Activated CD8-positive, alpha-beta memory T cell treated with anti-CD3 and anti-CD28 coated beads for 1 hour (primary cell): ENCODE measurements at places on chromosomes 7 and 10.

- no peak for DNase-seq
Measured at GRCh38 chr10:110323503-110323902, 18.8 kb upstream of the SMNDC1 start.

GRCh38 chr7:151251328-151251688 lies 2.8 kb upstream of the SMARCD3 start:
- no peak for DNase-seq

DNA sequence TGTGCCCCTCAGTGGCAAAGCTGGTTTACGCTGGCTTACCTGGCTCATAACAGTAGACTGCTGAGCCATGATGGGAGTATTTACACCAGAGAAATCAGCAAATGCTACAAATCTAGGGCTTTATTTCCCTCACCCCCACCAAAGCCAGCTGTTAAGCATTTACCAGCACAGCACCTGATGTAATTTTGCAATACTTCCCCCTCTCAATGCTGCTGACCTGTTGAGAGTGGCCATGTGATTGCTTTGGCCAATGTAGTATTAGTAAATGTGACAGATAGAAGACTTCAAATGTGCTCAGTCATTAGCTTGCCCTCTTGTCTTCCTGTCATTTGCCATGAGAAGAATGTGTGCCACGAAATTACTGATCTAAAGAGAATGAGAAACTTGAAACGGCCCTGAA lies 46.6 kb downstream of the HERPUD2 start:
- DNase-seq = no peak

GRCh38 chr7:18808026-18808425 lies 309.4 kb downstream of the TWIST1 start:
- no peak for DNase-seq

DNA sequence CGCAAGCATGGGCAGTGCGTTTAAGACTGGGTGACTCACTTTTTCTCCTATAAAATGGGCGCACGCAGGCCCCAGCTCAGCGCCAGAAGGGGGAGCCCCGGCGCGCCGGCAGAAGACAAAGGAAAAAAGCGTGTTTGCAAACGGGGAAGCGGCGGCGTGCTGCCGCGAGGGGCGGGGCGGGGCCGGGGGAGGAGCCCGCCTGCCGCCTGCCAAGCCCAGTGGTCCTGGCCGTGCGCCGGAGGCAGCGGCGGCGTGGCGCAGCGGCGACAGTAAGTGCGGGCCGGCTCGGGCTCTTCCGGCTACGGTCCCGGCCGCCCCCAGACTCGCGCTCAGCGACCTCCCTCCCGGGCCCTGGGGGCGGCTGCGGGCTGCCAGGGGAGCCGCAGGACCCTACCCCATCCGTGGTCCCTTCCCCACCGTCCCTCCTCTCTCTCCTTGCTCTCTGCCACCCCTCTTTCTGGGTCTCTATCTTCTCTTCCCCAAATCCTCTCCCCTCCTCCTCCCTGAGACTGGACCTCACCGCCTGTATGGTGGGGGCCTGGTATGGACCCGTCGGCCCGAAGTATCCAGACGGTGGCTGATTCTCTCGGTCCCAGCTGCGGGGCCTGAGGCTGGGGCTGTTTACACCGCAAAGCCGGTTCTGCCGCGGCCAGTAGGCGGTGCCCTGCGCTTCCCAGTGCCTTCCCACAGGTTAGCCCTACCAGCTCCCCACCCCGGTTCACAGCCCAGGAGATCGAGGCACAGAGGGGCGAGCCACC lies at the start of gene SLC29A3:
Gene SLC29A3, plus strand, starts transcription at position 218 of the 758 bp plus-strand sequence. Its CDS starts 51 bp downstream, at position 269.
- DNase-seq = peak; percentile 76

GRCh38 chr7:124635416-124635815 lies 130.2 kb downstream of the GPR37 start:
- DNase-seq = no peak

- no peak for DNase-seq
Measured at GRCh38 chr7:45150199-45150598, 7.4 kb upstream of the RAMP3 start.

DNA sequence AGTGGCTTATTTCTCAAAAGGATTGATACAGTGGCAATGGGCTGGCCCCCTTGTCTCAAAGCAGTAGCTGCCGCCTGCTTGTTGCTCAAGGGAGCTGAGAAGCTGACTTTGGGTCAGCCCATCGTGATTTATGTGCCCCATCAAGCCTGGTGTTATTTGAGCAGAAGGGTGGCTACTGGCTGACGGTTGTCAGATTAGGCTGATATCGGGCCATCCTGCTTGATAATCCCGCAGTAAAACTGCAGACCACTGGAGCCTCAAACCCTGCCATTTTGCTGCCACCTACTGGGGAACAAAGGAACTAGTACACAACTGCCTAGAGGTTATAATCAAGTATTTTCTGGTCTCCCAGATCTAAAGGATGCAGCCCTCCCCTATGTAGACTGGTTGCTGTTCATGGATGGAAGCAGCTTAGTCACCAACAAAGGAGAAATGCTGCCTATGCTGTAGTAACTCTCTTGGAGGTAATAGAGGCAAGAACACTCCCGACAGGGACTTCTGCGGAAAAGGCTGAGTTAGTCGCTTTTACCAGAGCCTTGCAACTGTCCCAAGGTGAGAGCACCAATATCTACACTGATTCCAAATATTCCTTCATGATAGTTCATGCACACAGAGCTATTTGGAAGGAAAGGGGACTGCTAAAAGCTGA lies 65.9 kb upstream of the ZNF92 start:
- DNase-seq = peak; percentile 9

DNA sequence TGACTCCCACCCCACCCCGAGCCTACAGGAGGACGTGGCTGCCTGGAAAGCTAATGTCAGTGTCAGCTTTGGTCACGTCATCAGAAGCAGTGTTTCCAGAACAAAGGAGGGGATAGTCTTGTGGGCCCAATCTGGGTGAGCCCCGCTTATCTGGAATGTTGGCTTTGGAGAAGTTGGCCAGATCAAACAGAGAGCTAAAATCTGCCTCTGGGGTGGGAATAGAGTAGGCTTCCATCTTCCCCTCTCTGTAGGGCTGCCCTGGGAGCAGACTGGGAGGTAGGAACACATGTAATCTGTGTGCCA lies 32.5 kb downstream of the SRRM3 start:
- no peak for DNase-seq

- DNase-seq = no peak
Measured at GRCh38 chr7:45610660-45611299, 36.6 kb downstream of the ADCY1 start.

- no peak for DNase-seq
Measured at GRCh38 chr7:86818903-86819302, 175.2 kb downstream of the GRM3 start.

DNA sequence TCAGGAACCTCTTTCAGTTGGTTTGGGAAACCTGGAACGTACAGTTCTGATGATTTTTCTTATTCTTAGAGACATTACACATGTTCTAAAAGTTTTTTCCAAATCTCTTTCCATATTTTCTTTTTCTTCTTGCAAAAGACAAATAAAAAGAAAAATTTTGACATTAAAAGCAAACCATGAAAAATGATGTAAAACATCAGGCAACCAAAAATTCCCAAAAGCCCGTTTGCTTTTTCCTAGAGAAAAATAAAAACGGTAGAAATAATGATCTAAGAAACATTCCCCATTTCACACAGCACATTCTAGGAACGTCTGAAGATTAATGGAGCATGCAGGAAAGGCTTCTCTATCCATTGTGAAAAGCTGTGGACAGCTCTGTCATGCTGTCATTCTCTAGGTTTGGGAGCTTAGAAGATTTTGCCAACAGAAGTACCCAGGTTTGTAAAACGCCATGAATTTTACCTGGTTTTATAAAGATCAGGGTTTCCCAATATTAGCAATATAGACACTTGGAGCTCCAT lies 11.2 kb upstream of the PRTFDC1 start:
- no peak for DNase-seq

DNA sequence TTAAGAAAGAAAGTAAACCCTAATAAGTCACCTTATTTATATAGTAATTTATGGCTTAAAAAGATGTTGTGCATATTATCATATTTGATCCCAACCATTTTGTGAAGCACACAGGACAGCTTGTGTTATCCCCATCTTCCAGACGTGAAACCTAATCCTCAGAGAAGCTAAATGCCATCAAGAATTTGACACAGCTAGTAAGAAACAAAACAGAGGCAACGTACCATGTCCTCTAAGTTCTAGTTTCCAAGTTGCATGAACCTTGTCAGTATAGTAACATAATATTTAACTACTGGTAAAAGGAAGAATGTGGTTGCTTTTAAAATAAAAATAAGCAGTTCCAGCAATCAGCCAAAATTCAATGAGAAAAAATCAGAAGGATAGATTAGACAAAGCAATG lies 41.5 kb downstream of the PTN start:
- no peak for DNase-seq

DNA sequence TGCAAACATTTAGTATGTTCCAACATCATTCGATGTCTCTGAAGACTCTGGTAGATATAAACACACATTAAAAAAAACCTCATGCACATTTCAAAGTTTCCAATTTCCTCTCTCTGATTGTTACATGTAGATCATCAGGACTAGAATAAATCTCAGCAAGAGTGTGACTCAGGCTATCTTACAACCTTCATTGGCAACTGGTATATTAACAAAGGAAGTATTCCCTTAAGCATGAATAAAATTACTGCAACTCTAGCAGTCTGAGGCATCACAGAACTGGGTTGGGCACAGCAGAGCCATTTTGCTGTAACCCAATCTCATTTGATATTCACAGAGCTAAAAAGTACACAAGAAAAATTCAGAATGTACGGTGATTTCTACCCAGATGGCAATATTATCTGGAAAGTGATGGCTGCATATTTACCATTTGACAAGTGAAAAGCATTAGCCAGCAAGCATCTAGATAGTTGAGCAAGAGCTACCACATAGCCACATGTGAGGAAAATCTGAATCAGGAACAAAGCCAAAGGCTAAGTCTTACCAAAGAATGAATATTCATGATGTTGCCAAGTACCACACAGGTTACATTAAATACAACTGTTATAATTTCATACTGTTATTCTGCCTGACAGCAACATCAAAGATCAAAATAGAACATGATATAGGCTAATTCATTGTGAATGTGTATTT lies 232.2 kb downstream of the CRPPA start:
- no peak for DNase-seq

- no peak for DNase-seq
Measured at GRCh38 chr10:35178331-35178730, 51.7 kb downstream of the CREM start.

GRCh38 chr7:118918556-118918955 lies 694.1 kb downstream of the ANKRD7 start:
- no peak for DNase-seq

DNA sequence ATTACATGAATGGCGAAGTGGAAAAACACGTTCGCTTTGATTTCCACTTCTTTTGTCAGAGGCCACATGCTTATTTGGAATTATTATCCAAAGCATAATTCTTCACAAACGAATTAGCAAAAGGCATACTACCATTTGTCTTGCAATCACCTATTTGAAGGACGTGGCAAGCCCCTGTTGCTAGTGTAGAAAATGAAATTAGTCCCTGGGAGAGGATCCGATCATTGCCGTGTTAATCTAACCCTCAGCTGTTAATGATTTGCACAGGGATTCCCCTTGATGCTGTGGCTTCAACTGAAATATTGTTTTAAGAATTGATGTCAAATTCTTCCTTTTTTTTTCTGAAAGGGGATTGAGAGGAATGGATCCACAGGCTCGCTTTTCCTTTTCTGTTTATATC lies 4.6 kb downstream of the AGMO start:
- DNase-seq = no peak

GRCh38 chr7:121012170-121012874 lies 23.8 kb downstream of the CPED1 start:
- DNase-seq = no peak

GRCh38 chr7:124801330-124801895 lies 35.8 kb upstream of the GPR37 start:
- DNase-seq = no peak

DNA sequence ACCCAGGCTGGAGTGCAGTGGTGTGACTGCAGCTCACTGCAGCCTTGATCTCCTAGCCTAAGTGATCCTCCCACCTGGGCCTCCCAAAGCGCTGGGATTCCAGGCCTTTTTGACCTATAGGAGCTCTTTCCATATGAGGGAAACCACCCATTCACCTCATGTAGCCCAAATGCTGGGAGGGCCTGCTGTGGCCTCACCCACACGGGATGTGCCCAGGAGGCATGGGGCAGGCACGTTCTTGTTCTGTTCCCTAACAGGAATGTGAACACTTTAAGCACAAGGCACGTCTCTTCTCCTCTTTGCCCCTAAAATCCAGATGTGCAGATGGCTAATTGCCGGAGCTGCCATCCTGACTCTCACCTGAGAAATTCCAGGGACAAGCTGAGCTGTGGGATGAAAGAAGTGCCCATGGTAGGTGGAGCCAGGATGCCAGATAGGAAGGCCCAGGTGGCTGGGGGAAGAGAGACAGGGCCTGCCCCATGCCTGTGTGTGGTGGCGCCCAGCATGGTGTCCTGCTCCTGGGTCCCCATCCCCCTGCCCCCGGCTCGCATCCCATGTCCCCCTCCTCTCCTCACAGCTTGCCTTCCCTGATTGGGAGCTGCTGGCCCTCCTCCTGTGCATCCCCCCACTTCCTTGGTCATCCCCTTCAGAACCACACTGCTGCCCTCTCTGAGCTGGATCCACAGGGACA lies 17.3 kb downstream of the CAMK2B start:
- DNase-seq = no peak

DNA sequence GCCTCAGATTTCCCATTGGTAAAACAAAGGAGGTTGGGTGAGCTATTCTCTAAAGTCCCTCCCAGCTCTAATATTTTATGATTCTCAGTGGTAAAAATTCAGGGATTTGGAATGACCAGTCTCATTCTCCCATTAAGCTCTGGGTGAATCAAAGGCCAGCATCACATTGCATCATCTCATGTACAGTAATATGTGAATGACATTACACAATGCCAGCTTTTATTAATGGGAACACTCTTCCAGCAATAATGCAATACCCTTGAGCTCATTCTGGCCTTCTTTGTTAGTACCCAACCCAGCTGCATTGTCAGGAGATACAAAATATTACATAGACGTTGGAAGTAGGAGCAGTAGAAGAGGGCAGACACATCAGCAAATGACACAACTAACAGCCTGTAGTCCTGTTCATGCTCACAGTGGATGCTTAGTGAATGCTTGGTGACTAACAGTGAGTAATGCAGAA lies 100.0 kb upstream of the EGR2 start:
- no peak for DNase-seq

- no peak for DNase-seq
Measured at GRCh38 chr7:15446280-15446679, 115.5 kb downstream of the AGMO start.

DNA sequence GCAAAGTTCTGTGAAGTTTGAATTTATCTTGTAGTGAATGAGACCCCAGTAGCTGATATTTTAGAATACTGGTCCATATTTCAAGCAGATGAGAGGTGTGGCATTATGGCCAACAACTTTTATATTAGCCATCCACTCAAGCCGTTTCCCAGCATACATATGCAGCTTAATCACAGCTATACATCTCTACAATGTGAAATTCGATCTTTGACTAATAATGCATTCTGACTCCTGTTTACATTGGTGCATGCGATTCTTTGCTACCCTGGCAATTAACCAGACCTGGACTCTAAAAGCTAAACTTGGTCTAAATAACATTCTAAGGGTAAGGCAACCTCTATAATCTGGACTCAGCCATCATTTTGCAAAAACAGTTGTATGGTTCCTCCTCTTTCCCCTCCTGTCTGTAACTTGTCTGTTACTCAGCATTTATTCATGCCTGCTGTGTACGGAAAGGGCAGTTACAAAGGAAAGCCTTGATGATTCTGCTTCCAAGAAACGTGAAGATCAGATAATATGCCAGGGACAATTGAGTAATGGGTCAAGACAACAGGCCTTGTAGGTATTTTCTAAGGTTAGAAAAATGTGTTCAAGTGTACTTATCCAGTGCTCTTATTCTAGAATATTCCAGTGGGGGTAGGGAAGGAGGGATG lies 50.6 kb downstream of the PNLIPRP2 start:
- no peak for DNase-seq
